NCI-H146 (cell line): ENCODE measurements at places on chromosomes 3 and 15.
A peak's percentile ranks its signal among the peaks of the same experiment; 100 is the strongest.

- no peak for DNase-seq
Measured at GRCh38 chr15:97012986-97013385, 682.5 kb downstream of the NR2F2 start.

DNA sequence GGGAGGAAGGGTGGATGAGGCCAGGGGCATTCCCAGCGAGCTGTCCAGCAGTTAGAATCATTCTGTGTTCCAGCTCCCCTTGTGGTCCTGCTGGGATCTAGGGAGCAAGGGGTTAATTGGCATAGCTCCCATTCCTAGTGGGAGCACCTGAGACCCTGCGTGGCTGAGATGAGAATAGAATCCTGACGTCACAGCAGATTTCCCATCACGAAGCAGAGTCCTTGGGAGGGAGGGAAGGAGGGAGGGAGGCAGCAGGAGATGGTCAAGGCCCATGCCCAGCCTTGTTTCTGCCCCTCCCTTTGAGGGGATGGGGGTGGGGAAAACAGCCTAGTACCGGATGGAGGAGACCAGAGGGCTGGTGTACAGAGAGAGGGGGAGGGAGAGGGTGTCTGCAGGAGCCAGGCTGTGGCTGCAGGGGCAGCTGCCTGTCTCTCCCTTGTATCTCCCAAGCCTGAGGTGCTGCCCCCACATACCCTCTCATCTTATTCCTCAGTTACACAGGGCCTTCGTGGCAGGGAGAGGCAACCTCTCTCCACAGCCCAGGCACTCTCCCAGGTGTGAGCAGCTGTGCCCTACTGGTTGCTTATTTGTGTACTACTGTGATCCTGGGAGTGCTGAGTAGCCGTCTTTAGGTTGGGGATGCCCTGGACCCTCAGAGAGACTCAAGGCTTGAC is 5.4 kb downstream of the TYRO3 start:
- peak; percentile 6 for DNase-seq

- DNase-seq, result no peak
Measured at GRCh38 chr15:85880501-85881190, 85.9 kb upstream of the KLHL25 start.

- DNase-seq, result no peak
Measured at GRCh38 chr3:71384837-71385716, 198.5 kb downstream of the FOXP1 start.

DNA sequence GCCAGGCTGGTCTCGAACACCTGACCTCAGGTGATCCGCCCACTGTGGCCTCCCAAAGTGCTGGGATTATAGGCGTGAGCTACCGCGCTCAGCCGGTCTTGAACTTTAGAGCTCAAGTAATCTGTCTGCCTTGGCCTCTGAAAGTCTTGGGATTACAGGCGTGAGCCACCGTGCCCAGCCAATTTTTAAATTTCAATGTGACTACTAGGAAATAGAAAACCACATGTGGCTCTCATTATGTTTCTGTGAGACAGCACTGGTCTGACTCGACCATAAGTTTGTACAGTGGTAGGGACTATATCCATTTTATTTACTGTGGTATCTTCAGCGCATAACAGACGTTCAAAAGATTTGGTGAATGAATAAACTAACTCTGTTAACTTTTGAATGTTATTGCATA is 9.1 kb downstream of the ZFAND6 start:
- no peak for DNase-seq

DNA sequence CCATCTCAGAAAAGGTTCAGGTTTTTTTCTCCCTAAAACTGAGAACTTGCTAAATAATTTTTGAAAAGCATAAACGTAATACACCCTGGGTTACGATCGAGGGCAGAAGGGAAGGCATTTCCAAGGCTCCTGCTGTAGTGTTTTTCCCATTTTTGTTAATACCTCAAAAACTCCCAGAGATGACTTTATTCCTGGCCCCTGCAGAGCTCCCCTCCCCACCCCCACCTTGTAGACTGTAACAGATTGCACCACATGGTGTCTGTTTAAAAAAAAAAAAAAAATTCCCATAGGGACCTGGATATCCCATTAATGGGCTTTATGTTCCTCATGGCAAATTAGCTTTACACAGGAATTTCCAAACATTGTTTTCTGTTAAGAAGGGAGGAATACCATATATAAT is 38.2 kb downstream of the FEZF2 start:
- DNase-seq, result no peak

DNA sequence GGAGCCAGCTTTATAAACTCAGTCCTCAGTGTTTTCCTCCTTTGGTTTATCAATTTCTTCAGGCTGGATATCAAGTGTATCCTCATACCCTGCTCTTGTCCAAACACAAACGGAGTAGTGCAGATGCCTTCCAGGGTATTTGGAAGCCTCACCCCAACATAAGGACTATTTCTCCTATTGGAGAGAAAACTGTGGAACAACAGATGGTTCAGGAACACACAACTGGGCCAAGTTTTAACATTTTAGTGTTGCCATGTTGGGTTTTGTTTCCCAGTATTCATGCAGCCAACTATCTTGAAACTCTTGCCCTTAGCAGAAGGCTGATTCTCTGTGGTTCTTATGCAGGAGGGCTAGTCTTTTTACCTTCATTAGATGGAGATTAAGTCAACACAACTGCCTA is 398.1 kb downstream of the GABRB3 start:
- DNase-seq, result no peak

GRCh38 chr3:60147249-60147950 is 1097.6 kb upstream of the CFAP20DC start:
- DNase-seq, result no peak

GRCh38 chr3:24963762-24964625 is 464.1 kb upstream of the RARB start:
- DNase-seq, result peak; percentile 1

- no peak for DNase-seq
Measured at GRCh38 chr3:126051234-126051633, 32.7 kb downstream of the SLC41A3 start.

GRCh38 chr3:45606991-45607712 is 12.6 kb downstream of the LIMD1 start:
- DNase-seq, result no peak

GRCh38 chr15:72065801-72066200 is 52.1 kb downstream of the MYO9A start:
- no peak for DNase-seq

- DNase-seq, result no peak
Measured at GRCh38 chr3:39097716-39098472, 9.5 kb downstream of the GORASP1 start.

DNA sequence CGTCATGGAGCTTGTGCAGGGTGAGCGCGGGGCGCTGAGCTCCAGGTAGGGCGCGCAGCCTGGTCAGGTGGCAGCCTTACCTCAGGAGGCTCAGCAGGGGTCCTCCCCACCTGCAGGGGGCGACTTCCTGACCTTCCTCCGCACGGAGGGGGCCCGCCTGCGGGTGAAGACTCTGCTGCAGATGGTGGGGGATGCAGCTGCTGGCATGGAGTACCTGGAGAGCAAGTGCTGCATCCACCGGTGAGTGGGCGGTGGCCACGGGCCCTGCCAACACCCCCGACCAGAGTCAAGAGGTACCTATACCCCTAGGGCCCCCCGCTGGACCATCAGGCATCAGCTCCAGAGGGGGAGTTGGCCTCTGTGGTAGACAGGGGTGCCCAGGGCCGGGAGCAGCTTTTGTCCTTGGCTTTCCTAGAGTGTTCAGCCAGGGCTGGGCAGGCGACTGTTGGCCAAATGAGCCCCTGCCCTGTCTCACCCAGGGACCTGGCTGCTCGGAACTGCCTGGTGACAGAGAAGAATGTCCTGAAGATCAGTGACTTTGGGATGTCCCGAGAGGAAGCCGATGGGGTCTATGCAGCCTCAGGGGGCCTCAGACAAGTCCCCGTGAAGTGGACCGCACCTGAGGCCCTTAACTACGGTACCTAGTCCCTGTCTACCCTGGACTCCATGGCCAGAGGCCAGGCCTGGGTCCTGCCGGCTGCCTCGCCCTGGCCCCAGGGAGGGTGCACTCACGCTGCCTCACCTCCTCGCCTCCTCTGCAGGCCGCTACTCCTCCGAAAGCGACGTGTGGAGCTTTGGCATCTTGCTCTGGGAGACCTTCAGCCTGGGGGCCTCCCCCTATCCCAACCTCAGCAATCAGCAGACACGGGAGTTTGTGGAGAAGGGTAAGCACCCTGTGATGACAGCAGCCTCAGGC is 9.1 kb downstream of the FES start:
- peak; percentile 69 for DNase-seq

GRCh38 chr3:125085166-125085565 is 29.4 kb upstream of the HEG1 start:
- DNase-seq, result no peak

DNA sequence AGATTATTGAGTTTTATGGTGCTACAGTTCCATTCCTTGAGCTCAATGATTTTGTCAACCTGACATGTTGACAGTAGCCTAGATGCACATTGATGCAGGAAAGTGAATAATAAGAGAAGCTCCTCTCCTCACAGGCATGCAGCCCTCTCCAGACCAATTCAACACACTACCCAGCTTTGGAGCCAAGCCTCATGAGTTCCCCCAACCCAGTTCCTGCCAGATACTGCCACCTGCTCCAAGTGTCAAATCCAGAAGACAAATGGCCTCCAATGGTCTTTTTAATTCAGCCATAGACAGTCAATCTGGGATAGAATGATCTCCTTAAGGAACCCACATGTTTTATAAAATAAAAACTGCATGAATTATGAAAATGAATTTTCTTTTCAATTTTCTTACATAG is 83.7 kb upstream of the ARHGEF3 start:
- no peak for DNase-seq

DNA sequence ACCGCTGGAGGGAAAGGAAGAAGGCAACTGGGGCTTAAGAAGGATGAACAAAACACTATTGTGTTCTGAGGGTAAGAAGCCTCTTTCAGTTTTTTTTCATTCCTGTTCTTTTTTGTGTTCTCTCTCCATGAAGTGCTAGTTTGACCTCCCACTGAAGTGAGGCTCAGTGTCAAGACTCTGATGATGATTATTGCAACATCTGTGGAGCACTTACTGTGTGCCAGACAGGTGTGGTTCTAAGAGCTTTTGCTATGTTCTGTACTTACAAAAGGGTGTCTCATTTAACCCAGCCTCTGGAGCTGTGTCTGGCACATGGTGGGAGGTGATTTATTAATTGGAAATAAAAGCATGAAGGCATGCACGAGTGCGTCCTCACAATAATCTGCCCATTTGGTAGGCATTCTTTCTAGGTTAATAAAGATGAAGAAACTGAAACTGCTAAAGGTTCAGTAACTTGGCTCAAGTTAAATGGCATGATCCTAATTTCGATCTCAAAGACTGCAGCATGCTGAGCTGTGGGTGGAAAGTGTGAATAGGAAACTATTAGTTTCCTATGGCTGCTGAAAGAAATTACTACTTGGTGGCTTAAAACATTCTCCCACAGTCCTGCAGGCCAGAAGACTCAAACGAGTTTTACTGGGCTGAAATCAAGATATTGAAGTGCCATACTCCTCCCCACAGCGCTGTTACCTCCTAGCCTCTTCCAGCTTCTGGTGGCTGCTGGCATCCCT is 38.5 kb upstream of the VEPH1 start:
- no peak for DNase-seq

DNA sequence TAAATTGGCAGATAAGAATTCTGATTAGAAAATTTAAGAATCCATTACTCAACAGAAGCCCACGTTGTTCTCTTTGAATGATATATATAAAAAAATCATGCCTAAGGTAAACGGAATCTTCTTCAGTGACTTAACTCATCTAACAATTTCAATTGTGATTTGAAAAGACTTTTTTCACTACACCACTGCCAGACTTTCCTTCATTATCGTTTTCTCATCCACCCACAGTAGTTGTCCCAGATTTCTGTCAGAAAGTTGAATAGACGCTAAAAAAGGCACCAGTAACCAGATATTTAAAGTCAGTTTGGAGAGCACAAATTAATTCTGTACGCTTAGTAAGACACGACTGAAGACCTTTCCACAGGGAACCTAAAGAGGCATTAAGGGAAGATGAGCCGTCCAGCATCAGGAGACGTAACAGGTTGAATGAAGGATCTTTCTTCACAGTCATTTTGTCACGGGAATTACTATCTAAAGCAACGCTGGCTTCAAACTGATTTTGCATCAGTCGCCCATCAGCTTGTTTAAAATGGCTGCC is 1.3 kb downstream of the HIGD1A start:
- DNase-seq, result no peak

- no peak for DNase-seq
Measured at GRCh38 chr3:15452156-15452555, 24.8 kb downstream of the EAF1 start.

GRCh38 chr3:187833799-187834578 is 88.7 kb upstream of the BCL6 start:
- no peak for DNase-seq

- DNase-seq, result peak; percentile 81
Measured at GRCh38 chr3:128559486-128560225, 66.7 kb upstream of the GATA2 start.

GRCh38 chr3:112346491-112347122 is 13.7 kb downstream of the CD200 start:
- DNase-seq, result no peak

- DNase-seq, result no peak
Measured at GRCh38 chr15:58484791-58485600, 53.2 kb downstream of the LIPC start.

DNA sequence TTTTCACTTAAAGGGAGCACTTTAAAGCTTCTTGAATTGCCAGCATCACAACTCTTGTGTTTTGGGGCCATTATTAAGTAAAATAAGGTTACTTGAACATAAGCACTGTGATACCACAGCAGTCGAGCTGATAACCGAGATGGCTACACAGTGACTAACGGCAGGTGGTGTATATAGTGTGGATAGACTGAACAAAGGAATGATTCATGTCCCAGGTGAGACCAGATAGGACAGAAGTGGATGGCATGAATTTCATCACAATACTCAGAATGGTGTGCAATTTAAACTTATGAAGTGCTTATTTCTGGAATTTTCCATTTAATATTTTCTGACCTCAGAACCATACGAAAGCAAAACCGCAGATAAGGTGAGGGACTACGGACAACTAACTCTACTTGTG is 40.2 kb downstream of the PBRM1 start:
- DNase-seq, result peak; percentile 27

DNA sequence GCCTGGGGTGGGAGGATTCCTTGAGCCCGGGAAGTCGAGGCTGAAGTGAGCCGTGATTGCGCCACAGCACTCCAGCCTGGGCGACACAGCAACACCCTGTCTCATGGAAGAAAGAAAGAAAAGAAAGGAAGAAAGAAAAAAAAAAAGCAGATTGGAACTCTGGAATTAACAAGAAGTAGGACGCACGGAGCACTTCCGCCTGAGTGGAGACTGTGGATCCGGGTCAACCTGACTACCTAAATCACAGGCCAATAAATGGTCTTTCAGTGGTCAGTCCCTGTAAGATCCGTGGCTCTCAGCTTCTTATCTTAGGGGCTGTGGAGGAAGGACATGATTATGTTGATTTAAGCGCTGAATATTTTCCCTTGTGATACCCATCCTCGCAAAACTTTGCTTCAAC is 2.4 kb upstream of the PPARG start:
- no peak for DNase-seq

GRCh38 chr3:46705751-46706552 is 4.8 kb downstream of the TMIE start:
- peak; percentile 29 for DNase-seq
